ENCODE measurements at places on chromosomes 4 and X.

GRCh38 chr4:13349096-13349495 is 135.0 kb downstream of the RAB28 start:
- DNase-seq = no peak

GRCh38 chrX:41781500-41781899 is 57.5 kb downstream of the GPR82 start:
- peak; percentile 31 for DNase-seq

GRCh38 chr4:168609369-168609768 is 112.5 kb downstream of the PALLD start:
- DNase-seq = no peak

- DNase-seq = no peak
These were observed 168.5 kb upstream of the ATOH1 start for GRCh38 chr4:93660036-93660435.

GRCh38 chr4:95068401-95068800 is 310.6 kb downstream of the BMPR1B start:
- DNase-seq = no peak

GRCh38 chrX:10379878-10380277 is 223.1 kb downstream of the CLCN4 start:
- no peak for DNase-seq

- DNase-seq = no peak
These were observed 108.4 kb downstream of the GUCY2F start for GRCh38 chrX:109373468-109373867.

GRCh38 chr4:76260571-76260970 is 9.1 kb downstream of the FAM47E start:
- DNase-seq = no peak

GRCh38 chrX:69232945-69233344 is 67.7 kb upstream of the PJA1 start:
- DNase-seq = peak; percentile 44

DNA sequence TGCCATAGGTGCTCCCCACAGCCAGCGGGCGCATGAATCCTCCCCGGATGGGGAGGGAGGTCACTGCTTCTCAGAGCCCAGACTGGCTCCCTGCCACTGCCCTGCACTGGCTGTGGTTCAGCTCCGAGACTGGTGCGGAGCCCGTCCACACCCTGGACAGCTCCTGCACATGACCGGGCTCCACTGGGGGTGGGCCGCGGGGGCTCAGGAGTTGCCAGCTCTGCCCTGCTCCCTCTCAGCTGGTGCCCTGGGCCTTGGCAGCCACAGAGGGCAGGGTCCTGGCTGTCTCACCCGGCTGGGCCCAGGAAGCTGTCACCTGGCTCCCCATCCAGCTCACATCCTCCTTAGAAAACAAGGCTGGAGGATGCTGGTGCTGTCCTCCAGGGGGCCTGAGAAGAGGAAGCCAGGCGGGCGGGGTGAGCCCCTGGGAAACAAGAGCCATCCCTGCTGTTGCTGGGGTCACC is 64.9 kb upstream of the ADRA2C start:
- DNase-seq = no peak

DNA sequence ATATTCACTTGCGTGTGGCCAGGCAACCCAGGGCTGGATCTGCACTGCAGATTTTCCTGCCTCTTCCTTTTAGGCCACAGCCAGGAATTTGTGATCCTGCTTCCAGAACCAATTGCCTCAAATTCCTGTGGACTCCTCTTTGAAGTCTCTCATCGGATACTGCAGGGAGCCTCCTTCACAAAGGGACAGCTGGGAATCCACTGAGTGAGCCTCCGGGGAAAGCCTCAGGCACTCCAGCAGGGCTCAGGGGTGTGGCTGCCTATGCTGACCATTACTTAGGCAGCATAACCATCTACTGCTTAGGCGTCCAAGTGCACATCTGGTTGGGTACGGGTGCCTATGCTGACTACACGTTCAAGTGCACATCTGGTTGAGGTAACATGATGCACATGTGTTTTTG is 321.5 kb downstream of the NLGN4X start:
- DNase-seq = no peak

- DNase-seq = no peak
These were observed 203.2 kb downstream of the GRID2 start for GRCh38 chr4:92506933-92507332.

- DNase-seq = no peak
These were observed 56.0 kb downstream of the NCAPG start for GRCh38 chr4:17866810-17867209.

DNA sequence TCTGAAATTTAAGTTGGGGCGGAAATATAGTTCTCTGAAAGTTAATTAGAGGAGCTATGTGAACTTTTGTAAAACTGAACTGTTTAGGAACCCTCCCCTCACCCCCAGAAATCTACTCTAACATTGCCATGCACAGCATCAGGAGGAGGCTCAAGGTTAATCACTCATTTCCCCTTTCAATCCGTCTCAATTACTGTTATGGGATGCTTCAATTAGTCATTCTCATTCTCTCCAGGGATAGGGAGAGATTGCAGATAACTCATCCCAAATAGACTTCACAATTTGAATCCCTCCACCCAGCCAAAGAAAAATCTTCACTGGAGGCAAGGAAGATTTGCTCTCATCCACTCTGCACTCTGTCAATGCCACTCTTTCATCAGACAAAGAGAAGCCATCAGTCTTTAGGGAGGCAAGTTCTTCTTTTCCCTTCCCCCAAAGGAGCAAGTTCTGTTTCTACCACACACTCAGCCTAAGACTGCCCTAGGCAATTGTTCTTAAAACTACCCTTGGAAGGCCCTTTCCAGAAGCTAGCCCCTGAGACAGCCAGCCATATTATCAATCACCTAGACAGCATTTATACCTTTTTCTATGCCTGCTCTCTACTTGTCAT is 140.4 kb downstream of the SLC10A7 start:
- no peak for DNase-seq

DNA sequence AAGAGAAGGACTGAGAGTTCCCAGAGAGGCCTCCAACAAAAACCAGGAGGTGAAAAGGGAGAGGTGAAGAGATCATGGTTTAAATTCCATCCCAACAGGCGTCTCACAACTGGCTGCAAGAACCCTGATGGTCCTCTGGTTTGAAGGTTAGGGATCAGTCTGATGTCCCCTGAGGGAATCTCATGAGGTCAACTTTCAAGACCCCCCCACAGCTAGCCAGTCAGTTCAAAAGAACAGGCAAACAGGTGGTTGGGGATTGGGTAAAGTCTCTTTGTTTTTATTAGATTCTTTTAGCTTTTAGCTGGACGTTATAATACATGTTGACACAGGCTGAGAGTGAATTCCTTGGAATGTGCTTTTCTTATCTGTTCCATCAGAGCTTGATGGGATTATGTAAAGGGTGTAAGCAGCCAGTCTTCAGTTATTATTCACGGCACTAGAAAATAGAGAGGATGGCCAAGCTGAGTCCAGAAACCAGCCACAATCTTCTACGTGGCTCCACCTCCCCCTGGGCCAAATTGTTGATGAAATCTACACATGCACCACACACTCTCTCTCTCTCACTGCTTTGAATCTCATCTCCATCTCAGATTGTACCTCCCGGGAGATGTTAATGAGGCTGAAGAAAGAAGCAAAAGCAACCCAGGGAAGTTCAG is 20.8 kb downstream of the ENPP6 start:
- DNase-seq = no peak

DNA sequence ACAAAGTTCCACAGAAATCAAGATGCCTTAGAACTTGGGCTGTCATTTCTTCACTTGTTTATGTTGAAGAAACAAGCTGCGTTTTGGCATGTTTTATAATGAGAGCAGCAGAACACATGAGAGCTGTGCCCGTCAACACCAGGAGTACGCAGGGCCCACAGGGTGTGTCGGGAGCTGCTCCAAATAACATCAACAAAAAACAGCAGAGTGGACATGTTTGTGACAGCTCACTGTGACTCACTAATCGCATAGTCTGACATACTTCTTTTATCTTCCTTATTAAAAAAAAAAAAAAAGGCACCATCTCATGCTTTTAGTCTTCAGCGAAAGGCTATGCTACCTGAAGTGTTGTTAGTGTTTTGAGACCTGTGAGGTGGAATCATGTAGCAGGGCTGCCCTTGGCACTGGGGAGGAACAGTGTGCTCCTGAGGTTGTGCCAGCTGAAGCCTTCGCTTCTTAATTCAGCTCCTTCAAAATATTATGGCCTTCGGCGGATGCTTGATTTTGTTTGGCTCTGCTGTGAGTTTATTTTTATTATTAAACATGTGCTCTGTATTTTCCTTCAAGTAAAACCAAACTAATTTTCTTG is 32.8 kb downstream of the FHDC1 start:
- DNase-seq = no peak

DNA sequence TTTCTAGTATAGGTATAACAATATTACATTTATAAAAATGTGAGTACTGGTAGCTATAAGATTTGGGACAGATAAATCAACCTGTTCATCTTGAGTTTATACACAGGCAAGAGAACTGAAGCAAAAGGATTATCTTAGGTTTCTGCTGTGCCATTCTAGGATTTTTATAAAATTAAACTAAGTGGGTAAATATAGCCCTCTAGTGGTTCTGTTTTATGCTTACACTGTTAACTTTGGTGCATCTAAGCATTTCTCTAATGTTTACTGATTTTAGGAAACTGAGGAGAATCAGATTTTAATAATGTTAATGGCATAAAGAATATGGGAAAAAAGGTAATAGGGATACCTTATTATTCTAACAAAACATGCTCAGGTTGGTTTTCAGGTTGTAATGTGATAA is 1.1 kb upstream of the RRH start:
- no peak for DNase-seq

DNA sequence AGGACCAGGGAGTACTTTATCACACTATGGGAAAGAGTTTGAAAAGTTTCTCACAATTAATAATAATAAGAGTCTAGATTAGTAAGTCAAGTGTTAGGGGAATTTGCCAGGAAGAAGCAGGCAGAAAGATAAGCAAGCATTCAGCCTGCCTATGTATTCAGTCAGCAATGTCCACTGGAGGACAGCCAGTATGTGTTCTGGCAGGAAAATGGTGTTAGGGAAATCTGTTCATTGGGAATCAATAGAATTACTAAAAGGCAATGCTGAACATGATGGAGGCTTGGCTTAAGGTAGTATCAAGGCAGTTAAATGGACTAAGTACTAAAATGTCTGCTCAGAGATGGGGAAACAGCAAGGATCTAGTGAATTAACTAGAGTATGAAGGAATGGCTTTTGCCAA is 221.2 kb downstream of the PPP4R3C start:
- no peak for DNase-seq

- DNase-seq = no peak
These were observed 163.2 kb upstream of the FAM9B start for GRCh38 chrX:9196961-9197640.

DNA sequence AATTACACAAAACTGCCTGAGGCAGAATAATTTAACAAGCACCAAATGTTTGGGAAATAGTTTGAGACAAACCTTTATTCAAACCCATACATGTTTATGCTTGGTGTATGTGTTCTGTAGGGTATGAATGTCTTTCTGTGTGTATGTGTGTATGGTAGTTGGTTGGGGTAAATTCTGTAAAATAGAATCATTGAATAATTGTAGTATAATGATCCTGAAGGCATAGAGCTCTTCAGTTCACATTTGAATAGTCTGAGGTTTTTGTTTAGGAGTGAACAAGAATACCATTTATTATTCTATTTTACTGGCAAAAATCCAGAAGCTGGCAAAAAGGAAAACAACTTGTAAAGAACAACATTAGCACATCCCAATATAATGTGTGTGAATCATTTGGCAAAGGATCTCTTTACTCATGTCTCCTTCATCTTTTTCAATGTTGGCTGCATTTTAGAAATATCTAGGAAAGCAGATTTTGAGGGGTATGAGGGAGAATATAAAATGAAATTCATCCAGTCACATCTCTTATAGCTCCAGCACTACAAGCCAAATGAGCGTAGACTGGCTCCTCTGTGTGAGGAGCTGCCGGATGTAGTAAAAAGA is 360.0 kb downstream of the CHIC1 start:
- no peak for DNase-seq

DNA sequence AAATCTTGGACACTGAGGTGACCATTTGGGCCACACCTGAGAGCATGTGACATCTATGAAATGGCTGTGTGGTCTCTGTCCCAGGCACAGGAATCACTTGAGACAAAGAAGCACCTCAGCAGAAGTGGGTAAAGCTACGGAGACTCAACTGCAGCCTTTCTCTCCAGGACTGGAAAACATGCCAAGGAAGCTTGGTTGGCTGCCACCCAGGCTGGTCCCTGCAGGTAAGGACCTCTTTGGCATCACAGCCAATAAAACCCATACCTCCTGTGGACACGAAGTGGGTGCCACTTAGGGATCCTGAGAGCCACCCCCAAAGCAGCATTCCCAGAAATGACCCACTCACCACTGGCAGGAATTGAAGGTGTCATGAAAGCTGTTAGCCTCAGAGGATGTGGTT is 74.6 kb downstream of the LEF1 start:
- DNase-seq = no peak

DNA sequence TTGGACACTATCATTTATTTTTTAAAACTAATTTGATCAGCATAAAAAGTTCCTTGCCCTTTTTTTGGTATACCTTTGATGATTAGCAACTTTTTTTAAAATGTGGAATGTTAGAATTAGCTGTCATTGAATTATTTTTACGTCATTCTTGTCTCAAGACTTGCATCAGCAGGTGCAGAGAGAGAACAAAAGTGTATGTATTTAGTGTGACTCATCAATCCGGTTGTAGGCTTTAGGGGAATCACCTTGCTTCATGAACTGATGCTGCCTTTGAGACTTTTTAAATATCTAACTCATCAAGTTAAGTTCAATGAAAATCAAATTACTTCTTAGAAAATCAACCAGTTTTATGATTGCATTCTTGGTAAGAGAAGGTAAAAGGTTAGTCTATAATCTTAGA is 125.1 kb downstream of the ARX start:
- no peak for DNase-seq

- DNase-seq = no peak
These were observed 92.0 kb downstream of the ADRA2C start for GRCh38 chr4:3858046-3858730.

DNA sequence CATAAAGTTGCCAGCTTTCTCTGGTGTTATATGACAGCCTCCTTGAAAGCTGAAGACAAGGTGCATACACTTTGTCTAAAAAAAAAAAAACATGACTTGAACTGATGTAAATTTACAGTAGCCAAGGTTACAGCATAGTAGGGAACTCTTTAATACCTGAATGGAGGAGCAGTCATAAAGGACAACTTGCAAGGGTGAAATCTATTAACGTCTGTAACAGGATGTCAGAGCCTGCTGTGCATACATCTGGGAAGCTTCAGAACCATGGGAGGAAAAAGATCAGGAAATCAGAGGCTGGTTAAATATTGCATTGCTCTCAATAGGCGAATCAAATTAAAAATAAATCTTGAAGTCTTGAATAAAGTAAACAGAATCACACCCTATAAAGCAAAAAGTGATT is 484.0 kb upstream of the CTSO start:
- DNase-seq = no peak

Data from NCI-H1092 (cell line).